Fibroblast of pulmonary artery (primary cell): ENCODE measurements at places on chromosomes 13 and 19.

GRCh38 chr13:75299913-75300862 is 181.8 kb downstream of the TBC1D4 start:
- DNase-seq = peak; percentile 39

- DNase-seq = no peak
These were observed 1.9 kb upstream of the EDDM13 start for GRCh38 chr19:56270676-56271075.

DNA sequence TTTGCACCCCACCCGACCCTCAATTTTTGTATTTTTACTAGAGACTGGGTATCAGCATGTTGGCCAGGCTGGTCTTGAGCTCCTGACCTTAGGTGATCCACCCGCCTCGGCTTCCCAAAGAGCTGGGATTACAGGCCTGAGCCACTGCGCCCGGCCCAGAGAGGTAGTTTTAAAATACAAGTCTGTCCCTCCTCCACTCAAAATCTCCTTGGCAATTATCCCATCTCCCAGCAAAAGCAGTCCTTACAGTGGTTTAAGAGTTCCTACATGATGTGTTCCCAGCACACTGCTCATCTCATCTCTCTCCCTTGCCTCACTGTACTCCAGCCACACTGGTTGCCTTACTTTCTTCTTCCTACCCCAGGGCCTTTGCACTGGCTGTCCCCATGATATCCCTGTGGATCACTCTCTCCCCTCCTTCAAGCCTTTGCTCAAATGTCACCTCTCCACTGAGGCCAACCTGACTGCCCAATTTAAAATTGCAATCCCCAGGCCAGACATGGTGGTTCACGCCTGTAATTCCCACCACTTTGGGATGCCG is 24.3 kb downstream of the LRFN3 start:
- no peak for DNase-seq

DNA sequence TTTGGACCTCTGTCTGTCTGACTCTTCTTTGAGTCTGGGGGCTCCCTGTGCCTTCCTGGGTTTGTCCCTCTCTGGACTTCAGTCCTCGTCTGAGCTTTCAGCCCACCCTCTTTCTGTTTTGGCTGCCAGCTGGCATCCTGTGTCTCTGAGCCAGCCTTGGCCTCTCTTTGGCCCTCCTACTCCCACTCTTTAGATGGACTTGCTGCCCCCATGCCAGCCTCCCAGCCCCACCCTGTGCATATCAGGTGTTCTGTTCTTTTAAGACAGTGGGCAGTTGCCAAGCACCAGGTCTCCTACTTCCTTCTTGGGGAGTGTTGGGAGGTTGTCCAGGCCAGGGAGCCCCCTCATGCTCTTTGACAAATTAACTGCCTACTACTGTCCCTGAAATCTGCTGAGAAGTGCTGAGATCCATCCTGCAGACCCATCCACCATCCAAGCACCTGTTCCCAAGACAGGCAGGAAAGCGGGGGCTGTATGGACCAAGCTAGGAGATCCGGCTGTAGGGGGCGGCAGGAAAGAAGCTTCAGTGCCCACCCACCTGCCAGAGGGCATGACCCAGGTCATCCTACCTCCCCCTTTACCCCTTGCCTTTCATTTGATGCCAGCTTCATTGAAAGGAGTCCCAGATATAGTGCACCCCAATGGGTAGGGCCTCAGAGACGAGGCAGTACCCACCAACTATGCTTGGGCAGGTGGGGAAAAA is 9.6 kb downstream of the CIC start:
- no peak for DNase-seq

DNA sequence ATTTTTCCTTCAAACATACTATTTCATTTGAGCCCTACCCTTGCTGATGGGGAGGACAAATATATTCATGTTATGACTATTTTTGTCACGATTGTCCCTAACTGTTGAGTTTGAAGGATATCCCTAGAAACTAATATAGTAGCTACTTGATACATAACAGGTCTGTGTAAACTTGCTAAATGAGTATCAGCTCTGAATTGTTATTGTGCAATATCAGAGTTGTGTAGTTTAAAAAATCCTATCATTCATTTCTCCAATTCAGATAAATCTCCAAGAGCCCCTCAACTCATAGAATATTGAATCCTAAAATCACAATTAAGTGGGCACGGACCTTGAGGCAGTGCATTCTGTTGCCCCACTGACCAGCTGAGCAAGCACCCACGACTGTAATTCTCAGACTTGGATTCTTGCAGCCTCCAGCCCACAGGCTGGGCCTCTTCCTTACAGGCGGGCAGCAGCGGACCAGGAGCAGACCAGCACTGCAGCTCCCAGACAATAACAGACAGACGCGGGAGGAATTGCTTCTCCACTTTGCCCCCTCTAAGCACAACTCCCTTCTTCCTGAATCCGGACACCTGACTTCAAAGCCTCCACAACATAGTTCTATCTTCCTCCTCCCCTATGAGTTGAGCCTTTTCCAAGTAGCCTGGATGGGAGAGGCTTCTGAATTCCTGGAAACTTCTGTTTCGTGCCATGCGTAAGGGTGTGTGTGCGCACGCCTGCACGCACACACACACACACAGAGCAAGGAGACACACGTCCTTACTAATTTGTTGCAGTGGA is 337.6 kb upstream of the ARGLU1 start:
- DNase-seq = peak; percentile 4
